Hematopoietic multipotent progenitor cell (in vitro differentiated cells): ENCODE measurements at places on chromosomes 13 and 19.
A peak's percentile ranks its signal among the peaks of the same experiment; 100 is the strongest.

GRCh38 chr19:39208175-39208795 lies 4.2 kb upstream of the SYCN start:
- DNase-seq, result no peak

- peak; percentile 44 for DNase-seq
Observed at GRCh38 chr19:6613711-6614110, 22.8 kb upstream of the CD70 start.

- DNase-seq, result peak; percentile 39
Observed at GRCh38 chr19:53785196-53785889, 38.8 kb downstream of the NLRP12 start.

GRCh38 chr13:33353210-33353609 lies 67.7 kb upstream of the STARD13 start:
- DNase-seq, result peak; percentile 62

GRCh38 chr13:101880581-101880980 lies 428.1 kb downstream of the ITGBL1 start:
- DNase-seq, result no peak

DNA sequence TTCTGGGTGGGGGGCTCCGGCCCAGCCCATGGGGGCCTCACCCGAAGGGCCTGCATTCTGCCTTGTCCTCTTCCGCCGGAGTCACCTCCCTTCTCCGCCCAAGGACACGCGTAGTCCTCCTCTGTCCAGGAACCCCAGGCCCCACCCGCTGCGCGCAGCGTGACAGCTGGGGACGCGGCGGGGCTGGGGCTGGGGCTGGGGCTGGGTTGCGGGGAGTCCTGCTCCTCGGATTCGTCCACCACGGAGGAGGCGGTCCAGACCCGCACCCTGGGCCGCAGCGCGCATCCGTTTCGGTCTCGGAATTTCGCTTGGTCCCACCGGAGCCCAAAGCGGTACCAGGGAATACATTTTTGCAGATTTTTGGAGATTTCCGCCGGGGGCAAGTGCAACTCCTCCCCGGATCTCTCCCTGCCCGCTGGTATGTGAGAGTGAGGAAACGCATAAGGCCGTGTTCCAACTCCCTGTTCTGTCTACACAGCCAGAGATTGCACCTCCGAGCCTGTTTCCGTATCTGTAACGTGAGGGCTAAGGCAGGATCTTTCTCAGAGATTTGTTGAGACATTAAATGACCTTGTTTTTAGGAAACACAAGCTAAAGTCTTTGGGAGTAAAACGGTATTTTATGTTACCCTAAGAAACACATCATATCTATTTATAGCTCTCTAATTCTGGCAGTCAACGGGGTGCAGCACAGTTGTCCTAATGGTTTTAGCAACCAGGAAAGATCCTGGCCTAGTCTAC lies at the start of gene COX7A1:
COX7A1 (minus strand) TSS at position 96 of the 740 bp plus-strand sequence; CDS start at position 56, 40 bp downstream.
- DNase-seq, result no peak

GRCh38 chr19:39679791-39680168 lies 24.1 kb downstream of the LGALS16 start:
- no peak for DNase-seq

DNA sequence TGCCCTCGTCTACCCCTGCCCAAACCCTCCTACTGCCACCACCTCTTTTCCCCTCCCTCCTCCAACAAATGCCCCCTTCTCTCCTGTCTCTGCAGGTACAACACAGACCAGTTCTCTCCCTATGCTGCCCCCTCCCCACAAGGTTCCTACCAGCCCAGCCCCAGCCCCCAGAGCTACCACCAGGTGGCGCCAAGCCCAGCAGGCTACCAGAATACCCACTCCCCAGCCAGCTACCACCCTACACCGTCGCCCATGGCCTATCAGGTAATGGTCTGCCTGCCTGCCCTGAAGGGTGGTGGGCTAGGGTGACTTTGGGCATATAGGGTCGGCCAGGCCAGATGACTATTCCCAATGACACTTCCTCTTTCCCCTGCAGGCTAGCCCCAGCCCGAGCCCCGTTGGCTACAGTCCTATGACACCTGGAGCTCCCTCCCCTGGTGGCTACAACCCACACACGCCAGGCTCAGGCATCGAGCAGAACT lies 6.5 kb upstream of the TIMM50 start:
- peak; percentile 54 for DNase-seq

- no peak for DNase-seq
Observed at GRCh38 chr19:7739801-7740681, 7.3 kb downstream of the CD209 start.

GRCh38 chr19:9952276-9952675 lies 16.0 kb upstream of the OLFM2 start:
- no peak for DNase-seq

DNA sequence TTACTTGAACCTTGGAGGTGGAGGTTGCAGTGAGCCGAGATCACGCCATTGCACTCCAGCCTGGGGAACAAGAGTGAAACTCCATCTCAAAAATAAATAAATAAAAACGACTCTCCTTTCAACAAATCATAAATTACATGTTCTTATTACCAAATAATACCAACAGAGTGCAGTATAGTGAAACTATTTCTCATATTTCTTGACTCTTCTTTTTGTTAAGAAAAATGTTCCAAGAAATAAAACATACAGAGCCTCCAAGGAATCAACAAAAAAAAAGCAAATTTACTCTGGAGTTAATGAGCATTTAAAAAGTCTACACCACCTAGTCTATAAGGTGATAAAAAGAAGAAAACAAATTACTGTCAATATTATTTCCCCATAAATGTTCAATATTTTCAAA lies 188.8 kb downstream of the KLF12 start:
- DNase-seq, result no peak

- DNase-seq, result peak; percentile 51
Observed at GRCh38 chr19:49890349-49891311, 6.1 kb downstream of the IL4I1 start.

DNA sequence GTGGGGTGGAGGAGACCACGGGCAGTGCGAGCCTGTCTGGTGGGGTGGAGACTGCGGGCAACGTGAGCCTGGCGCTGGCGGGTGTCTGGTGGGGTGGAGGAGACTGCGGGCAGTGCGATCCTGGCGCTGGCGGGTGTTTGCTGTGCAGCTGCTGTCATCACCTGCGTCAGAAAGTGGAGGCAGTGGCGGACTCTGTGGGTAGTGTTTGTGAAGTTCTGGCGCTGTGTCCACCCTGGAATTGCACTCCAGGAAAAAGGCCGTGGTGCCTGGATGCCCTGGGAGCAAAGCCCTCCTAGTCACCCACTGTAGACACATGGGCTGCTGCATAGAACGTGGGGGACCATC lies 6.2 kb downstream of the TEX29 start:
- DNase-seq, result no peak

DNA sequence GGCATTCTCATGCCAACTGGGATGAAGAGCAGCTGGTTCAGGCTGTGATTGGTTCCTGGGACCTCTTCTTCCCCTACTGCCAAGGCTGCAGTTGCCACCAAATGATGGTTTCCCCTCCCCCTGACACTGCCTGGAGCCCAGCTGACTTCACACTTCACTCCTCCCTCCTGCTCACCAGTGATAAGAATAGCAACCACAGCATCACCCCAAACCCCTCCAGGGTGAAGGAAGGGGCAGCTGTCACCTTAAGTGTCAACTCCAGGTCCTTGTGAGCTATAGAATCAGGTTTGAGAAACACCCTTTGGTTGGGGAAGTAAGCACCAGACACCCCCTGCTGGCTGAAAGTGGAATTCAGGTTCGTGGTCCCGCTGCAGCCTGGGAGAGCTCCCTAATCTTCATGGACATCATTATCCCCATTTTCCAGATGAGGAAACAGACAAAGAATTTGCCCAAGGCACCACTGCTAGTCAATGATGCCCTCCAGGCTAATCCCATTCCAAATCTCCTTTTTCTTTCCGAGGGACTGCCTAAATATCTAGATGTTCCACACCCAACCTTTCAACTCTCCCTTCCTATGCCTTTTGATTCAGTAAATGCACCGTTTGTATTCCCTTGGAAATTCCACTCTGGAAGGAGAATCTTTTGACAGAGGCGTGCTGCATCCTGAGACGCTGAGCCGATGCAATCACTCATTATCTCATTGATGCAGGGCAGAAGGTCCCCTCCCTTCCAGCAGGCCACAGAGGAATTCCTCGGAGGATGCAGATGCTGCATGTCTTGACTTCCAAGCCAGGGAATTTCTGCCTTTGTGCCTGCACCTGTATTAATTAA lies 50.6 kb upstream of the UQCRFS1 start:
- no peak for DNase-seq

DNA sequence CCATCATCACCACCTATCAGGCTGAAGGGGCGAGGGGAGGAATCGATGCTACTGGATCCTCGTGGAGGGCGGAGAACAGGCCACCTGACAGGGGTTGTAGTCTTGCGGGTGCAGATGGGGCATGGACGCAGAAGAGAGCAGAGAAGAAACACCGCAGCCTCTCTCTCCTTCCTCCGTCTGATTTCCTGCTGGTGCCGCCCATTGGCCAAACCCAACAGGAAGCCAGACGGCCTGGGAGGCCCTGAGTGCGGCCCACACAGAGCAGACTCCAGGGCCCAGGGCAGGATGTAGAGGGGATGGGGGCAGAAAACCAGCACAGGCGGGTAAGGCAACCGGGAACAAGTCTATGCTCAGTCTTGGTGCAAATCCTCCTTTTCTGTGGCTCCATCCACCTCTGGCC lies 15.4 kb downstream of the CEBPA start:
- DNase-seq, result no peak

DNA sequence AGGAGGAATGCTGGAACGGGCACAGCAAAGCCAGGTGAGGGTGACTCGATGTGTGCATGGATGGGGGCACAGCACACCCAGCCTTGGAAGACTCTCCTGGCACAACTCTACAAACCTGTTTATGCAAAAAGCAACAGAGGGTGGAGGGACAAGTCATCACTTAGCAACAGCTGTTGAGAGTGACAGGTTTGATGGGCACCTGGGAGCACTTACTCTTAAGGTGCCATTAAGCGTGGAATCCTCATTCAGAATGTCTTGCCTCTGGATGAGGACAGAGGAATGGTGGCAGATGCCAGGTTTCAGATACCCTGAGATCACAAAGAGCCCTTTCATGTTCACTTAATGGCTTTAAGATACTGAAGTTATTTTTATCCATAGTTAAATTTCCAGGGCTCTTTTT lies 97.0 kb downstream of the DCT start:
- no peak for DNase-seq

DNA sequence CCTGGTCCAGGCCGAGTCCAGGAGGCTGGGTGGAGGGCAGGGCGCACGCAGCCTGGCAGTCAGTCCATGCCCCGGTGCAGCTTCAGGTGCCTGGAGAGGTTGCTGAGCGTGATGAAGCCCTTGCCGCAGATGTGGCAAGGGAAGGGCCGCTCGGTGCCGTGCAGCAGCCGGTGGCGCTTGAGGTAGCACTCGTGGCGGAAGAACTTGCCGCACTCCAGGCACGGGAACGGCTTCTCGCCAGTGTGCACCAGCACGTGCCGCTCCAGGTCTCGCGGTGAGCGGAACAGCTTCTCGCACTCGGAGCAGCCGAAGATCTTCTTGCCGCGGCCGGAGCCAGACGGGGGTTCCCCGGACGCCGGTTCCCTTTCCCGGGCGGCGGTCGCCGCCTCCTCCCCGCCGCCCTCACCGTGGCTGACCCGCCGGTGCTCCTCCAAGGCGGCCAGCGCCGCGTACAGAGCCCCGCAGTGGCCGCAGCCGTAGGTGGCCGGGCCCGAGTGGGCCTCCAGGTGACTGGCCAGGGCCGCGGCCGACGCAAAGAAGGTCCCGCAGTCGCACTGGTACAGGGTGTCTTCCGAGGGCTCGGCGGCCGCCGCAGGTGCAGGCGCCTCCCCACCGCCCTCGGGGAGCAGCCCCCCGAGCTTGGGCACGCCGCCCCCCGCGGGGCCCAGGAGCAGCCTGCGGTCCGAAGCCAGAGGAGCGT lies 6.8 kb downstream of the FIZ1 start:
- DNase-seq, result no peak

DNA sequence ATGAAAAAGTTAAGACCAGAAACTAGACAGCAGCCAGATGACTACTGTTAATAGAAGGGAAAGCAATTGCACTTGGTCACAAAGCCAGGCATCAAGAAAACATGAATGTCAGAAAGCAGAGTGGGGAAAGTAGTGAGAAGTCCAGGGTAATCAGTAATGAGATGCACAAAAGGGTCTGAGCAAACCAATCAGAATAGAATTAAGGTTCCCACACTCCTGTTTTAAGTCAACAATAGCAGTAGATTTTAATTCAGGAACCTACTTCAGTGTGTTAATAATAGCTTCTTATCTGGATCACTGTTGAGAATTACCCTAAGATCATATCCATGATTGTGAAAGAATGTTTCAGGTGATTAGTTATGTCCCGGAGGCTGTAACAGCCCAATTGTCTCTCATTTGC lies 72.6 kb upstream of the KLF5 start:
- no peak for DNase-seq

GRCh38 chr19:4057931-4058692 lies 8.6 kb downstream of the ZBTB7A start:
- DNase-seq, result peak; percentile 61

GRCh38 chr19:54100561-54100960 lies at the start of gene OSCAR:
OSCAR (minus strand) TSS chr19:54100803; CDS start chr19:54100792, 11 bp downstream.
- no peak for DNase-seq

- DNase-seq, result peak; percentile 93
Observed at GRCh38 chr13:19864024-19864745, 736 bp upstream of the ZMYM5 start.

DNA sequence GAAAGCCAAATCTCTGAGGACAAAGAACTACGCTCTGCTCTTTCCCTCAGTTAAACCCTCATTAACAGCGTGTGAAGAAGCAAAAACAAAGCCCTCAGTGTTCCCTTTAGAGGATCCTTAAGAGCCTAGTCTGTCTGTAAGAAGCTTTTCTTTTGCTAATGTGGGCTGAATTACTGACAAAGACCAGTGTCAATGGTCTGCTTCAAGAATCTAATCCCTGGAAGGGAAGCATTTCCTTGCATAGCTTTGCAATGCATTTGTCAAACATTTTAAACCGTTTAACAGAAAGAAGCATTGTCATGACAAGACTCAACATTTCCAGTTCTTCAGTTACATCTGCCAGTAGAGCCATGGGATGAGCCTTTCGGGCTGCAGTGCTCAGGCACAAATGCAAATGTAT lies 64.9 kb downstream of the EDNRB start:
- DNase-seq, result no peak

DNA sequence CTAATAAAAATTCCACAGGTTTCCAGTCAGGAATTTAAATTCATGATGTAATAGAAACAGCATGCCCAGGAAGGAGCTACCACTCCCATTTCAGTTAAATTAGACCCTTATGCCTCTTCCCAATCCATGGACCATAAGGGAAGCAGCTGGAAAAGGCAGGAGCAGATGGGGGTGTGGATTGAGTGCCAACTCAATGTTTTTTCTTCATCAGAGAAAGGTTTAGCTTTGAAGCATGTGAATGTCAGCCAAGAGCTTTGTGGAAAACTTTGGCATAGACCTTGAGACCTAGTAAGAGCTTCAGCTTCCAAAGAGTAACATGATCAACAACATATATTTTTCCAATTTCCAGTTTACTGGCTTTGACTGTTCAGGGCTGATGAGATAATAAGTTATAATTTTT lies 2139.9 kb downstream of the PCDH9 start:
- no peak for DNase-seq
